NCI-H774 (cell line): ENCODE measurements at places on chromosomes 11 and 22.

DNA sequence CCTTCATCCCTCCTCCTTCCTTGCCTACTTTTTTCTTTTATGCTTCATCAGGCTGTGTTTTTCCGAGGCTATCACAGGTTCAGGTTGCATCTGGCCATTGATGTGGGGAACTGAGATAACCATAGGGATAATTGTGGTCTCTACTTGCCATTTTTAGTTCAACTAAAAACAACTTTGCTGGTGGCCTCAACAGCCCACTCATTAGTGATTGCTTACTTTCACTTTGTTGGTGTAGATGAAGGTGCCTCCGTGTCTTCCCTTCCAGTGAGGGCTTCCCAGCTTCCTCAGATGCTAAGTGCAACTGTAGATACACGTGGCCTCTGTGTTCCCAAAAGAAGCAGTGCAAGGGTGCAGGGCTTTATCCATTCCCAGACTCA is 35.0 kb downstream of the KCNJ1 start:
- no peak for DNase-seq

GRCh38 chr11:82718307-82718706 is 15.4 kb downstream of the FAM181B start:
- peak; percentile 64 for DNase-seq

GRCh38 chr22:42868751-42869251 is 11.7 kb upstream of the ARFGAP3 start:
- DNase-seq = no peak

GRCh38 chr22:29988719-29989118 is 91.5 kb upstream of the HORMAD2 start:
- no peak for DNase-seq

- DNase-seq = no peak
Observed at GRCh38 chr22:39110631-39111561, 13.9 kb downstream of the APOBEC3H start.

GRCh38 chr11:122207505-122207904 is 91.5 kb upstream of the BLID start:
- no peak for DNase-seq

DNA sequence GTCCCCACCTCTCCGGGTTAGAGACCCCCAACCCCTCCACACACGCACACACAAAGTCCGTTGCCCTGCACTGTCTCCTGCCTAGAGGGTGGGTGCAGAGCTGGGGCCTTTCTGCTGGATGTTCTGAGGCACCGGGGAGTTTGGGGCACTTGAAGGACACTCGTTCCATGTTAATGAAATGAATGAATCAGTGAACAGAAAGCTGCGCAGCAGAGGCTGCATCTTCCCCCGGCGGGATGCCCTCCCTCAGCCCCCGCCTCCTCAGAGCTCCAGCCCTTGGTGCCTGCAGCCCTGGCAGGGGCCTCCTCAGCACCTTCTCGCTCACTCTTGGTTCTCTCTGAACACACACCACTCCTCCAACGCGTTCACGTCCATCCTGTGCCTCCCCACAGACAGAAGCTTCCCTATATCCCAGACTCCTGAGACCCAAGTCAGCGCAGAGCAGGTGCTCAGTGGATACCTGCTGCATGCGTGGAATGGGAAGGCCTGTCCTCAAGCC is 611.9 kb downstream of the TBC1D22A start:
- DNase-seq = no peak

GRCh38 chr11:17238377-17238776 is 30.6 kb upstream of the PIK3C2A start:
- DNase-seq = peak; percentile 2

GRCh38 chr11:76796511-76797198 is 13.5 kb downstream of the TSKU start:
- DNase-seq = no peak
